Naive thymus-derived CD4-positive, alpha-beta T cell (primary cell): ENCODE measurements at places on chromosomes 12 and 14. TPM values are rescaled to one million over a fixed set of nuclear protein-coding genes. Genes with fewer than 3 reads are reported as not detected.
A peak's percentile ranks its signal among the peaks of the same experiment; 100 is the strongest.

The SFSWAP gene
- 56.0 and 65.6 TPM in 2 replicates for total RNA-seq

The SLC5A8 gene
- not detected for total RNA-seq

DNA sequence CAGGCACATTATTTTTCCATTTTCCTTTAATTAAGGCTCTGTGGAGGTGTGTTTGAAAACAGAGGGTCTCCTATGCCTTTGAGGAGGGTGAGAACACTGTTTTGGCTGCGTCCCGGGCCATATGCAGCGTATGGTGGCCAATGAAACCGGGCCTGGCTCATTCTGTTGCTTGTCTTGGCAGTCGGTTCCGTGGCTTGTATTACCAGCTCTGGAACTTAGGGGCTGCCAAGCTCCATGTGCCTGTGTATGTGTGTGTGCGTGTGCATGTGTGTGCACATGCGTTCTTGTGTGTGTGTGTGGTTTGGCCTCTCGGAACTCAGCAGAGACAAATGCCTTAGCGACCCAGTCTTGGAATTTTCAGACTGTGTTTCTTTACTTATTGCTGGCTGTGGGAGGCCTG is 2.7 kb downstream of the JDP2 start:
- no peak for DNase-seq
- H3K27ac ChIP-seq = no peak overlapping the region
- no peak overlapping the region for H3K4me3 ChIP-seq
- no peaks in the 10 kb centered on the region for H3K36me3 ChIP-seq
- peaks cover 5% of the 10 kb centered on the region for H3K4me1 ChIP-seq

DNA sequence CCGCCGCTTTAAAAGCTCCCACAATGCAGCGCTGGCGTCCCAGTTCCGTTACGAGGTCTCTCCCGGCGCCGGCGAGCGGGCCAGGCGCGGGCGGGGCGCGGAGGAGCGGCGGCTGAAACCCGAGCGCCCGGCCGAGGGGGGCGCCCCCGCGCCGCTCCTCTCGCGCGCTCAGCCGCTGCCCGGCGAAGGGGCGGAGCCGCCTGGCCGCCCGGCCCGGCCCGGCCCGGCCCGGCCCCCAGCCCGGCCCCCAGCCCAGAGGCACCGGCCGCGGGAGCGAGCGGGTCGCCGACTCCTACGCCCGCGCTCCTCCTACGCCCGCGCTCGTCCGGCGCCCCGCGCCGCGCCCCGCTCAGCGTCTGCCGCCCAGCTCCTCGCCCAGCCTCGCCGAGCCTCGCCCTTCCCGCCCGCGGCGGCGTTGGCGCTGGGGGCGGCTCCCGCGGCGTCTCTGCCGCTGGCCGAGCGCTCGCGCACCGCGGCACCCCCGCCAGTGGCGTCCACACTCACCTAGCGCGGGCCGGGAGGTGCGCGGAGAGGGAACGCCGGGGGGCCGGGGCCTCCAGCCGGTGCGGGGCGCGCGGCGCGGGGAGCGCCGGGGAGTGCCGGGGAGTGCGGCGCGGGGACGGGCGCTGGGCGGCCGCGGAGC is at the start of gene RASSF8:
Gene RASSF8, plus strand, starts transcription at position 255 of the 643 bp plus-strand sequence. CDS start 96,662 bp downstream, outside the sequence.
- peaks cover 3% of the 10 kb centered on the region for H3K27me3 ChIP-seq
- H3K4me3 ChIP-seq = peak within 1 kb of the TSS; percentile 40
- peaks cover 5% of the 10 kb centered on the region for H3K4me1 ChIP-seq
- peak; percentile 1 for DNase-seq

- H3K27me3 ChIP-seq = no peaks in the 10 kb centered on the region
- no peaks in the 10 kb centered on the region for H3K36me3 ChIP-seq
- no peak overlapping the region for H3K27ac ChIP-seq
- H3K4me3 ChIP-seq = no peak overlapping the region
Measured at GRCh38 chr12:72010356-72010755, 71.7 kb downstream of the TPH2 start.

- H3K27me3 ChIP-seq = no peaks in the 10 kb centered on the region
- DNase-seq = no peak
- H3K4me1 ChIP-seq = no peaks in the 10 kb centered on the region
- no peak overlapping the region for H3K27ac ChIP-seq
Measured at GRCh38 chr12:34396006-34396860, 373.9 kb downstream of the ALG10 start.
